Esophagus squamous epithelium (tissue), 5 donors: ENCODE measurements at places on chromosomes 11 and 22.

DNA sequence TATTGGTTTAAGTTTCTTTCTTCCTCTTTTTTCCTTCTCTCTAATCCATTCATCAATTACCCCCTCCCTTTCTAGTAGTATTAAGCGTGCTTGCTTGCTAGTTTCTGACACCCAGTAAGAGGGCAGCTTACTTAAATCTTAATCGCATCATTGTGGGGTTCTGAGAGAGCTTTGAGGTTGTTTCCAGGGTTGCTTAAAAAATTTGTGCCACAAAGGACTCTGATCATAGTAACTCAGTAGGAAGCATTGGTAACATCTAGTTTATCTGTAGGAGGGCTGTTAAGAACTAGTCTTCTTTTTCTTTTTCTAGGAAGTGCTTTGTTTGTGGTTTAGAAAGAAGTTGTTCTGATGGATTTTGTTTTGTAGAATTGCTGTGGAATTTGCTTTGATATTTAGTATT lies 45.3 kb downstream of the TMEM135 start:
- no peak for DNase-seq

DNA sequence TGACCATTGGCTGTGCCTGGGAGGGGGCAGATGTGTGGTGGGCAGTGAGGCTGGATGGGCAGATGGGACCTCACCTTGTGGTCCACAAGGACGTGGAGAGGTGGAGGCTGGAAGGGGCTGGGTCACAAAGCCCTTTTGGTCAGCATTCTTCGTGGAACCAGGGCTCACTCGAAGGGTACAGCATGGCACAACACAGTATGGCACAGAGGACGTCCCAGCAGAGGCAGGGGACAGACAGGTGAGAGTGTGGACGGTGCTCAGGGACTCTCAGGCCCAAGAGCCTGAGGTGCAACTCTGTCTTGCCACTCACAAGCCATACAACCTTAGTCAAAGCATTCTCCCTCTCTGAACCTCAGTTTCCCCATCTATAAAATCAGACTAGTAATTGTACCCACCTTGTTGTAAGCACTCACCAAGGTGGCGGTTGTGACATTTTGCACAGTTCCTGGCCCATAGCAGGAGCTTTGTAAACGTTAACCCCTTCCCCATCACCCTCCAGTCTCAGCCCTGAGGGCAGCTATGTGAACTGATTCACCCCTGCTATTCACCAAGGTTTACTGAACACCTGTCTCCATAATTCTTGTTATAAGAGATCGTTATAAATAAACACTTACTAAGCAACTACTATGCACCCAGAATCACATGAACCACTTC lies 11.6 kb upstream of the TSKU start:
- DNase-seq: no peak

DNA sequence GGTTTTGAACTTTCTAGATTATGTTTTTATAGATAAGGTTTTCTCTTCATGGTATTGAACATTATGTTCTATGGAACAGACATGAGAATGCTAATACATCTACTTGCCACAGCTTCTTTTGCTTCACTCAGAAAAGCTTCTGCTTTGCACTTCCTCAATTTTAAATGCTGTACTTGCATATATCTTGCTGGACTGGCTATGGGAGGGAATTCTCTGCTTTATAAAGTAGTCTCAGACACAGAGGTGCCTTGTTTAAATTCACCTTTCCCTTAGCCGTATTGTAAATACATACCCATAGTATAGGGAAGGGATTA lies 173.9 kb downstream of the DDX10 start:
- no peak for DNase-seq

- DNase-seq: no peak
These were observed 870.1 kb downstream of the JRKL start for GRCh38 chr11:97259884-97260283.

DNA sequence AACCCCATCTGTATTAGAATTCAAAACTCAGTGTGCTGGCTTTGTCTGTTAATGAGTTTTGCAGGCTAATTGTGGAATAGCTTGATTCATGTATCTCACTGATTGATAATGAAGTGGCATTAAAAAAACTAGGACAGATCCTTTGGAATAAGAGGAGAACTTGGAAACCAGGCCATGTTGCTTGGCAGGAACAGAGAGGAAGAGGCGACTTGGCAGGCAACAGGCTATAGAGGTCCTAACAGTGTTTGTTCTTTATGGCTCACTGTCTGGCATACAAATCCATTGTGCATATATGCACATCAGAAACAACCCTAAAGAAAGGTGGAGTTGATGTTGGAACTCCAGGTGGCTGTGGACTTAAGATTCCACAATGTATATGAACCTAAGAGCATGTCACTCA lies 17.4 kb upstream of the OR9I1 start:
- DNase-seq: no peak

DNA sequence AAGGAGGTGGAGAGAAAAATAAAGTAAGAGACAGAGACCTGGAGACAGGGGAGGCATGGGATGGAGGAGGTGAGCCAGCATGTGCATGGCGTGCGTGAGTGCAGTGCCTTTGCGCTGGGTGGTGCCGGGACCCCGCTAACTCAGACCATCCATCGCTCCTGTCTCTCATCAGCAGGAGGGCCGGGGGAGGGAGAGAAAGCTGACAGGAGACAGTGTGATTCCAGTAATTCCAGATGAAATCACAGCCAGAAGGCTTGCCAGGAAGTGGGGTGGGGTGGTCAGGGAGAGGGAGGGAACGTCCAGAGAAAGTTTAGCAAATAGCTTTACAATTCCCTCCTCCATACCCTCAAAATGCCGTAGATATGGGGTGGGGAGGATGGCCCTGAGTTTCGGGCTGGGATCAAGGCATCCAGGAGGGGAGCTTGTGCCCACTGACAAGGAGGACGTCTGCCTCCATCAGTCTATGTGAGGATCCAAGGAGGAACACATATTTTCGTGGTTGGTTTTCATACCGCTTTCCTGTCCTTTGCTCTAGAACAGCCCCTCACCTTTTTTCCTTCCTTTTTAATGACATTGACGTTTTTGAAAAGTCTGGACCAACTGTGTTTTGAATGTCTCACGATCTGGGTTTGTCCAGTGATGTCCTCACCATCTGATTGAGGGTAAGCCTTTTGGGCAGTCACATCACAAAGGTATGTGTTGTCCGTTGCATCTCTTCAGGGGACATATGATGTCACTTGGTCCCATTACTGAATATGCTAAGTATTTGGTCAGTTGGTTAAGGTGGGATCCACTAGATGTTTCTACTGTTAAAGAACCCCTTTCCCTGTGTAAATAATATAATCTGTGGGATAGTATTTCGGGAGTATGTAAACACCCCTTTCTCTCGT lies 567.3 kb downstream of the MIAT start:
- DNase-seq: no peak

- DNase-seq: no peak
These were observed 56.7 kb downstream of the GRAMD4 start for GRCh38 chr22:46676881-46677280.

GRCh38 chr11:22466809-22467208 lies 128.6 kb downstream of the SLC17A6 start:
- DNase-seq: no peak

- DNase-seq: no peak
These were observed 15.1 kb downstream of the TBC1D22A start for GRCh38 chr22:46777609-46777970.

GRCh38 chr11:7574491-7575130 lies 60.8 kb downstream of the PPFIBP2 start:
- DNase-seq: no peak

- DNase-seq: peak; percentile 3
These were observed 41.7 kb upstream of the AQP11 start for GRCh38 chr11:77547863-77548551.

DNA sequence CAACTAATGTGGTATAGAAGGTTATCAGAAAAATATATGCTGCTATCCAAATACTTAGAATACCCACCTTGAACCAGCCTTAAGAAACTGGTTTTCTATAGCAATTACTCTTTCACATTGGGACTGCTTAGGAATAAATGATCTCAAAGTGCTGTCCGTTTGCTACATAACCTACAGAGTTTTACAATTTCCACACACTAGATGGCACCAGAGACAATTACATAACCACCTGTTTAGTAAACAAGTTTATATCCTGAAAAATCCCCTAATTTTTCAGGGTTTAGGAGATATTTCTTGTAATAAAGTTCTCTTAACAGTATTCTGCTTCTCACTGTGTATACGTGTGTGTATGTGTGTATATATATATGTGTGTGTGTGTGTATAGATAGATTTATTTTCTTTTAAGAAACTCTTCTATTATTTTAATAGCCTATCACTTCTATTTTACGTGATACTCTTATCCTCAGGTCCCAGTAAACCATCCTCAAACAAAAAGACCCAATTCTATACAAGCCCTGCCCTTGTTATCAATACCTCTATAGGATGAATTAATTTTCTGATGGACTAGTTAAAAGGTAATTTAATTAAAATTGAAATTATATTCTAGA lies 6.7 kb upstream of the OR5I1 start:
- DNase-seq: no peak

DNA sequence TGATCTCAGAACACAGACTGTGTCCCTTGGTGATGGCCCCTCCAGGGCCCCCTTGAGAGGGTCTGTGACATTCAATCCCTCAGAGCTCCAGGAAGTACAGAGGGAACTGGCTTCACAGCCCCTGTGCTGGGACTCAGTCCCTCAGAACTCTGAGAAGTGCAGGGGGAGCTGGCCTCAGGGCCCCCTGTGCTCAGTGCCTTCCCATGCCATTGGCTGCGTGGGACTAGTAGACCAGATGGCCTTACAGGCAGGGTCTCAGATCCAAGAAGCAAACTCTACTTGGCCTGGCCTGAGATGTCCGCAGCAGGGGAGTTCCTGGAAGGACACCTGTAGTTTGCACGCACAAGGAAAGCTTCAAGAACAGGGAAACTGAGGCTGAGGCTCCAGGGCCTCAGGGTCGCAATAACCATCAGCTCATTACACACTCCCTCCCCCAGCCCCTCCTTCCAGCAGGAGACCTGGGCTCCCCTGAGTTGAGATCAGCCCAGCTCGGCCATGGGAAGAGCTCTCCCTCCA lies 138.4 kb downstream of the BRD1 start:
- DNase-seq: no peak

- DNase-seq: no peak
These were observed 5.9 kb upstream of the SYCE3 start for GRCh38 chr22:50568626-50569025.

DNA sequence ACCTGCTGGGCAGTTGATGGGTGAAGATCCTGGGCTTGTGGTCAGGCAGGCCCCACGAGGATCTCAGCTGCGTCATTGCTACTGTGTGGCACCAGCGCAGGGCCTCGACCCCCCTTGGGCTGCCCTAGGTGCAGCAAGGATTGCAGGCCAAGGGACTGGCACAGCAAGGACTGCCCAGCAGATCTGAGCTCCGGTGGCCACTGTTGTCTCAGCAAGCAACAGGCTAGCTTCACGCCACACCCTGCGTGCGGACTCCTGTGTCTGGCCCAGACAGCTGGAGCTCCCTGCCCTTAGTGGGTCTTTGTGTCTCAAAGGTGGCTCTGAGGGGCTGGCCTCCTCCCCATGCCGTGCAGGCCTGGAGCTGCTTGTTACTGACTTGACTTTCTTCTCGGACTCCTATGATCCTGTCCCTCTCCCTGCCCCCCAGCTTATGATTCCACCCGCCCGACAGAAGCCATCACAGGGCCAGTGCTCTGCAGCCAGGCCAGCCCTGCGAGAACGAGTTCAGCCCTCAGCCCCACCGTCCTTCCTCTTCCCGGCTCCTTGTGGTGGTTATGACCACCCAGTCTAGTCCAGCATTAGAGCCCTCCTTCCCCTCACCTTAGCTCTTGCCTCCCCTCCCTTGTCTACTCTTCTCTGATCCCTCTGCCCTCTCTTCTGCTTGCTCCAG lies 295.6 kb downstream of the TBC1D22A start:
- DNase-seq: no peak

- DNase-seq: no peak
These were observed 403 bp upstream of the SBF2 start for GRCh38 chr11:10294290-10294953.

DNA sequence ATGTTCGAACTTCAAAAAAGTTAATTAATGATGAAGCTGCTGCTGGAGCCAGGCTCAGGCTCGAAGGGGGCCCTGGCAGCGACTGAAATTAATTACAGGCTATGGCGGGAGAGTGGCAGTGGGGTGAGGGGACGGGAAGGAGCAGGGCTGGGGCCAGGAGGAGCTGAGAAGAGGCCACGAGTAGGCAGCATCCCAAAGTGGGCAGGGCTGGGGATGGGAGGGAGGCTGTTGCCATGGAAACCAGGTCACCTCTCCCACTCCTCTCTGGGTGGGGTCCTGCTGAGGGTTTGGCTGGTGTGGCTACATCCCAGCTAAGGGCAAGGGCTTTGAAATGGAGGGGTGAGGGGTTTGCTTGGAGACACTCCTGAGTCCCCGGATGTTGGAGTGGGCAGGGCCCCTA lies 23.9 kb downstream of the CACNA1I start:
- no peak for DNase-seq

GRCh38 chr11:76888989-76889388 lies 28.3 kb downstream of the ACER3 start:
- no peak for DNase-seq

DNA sequence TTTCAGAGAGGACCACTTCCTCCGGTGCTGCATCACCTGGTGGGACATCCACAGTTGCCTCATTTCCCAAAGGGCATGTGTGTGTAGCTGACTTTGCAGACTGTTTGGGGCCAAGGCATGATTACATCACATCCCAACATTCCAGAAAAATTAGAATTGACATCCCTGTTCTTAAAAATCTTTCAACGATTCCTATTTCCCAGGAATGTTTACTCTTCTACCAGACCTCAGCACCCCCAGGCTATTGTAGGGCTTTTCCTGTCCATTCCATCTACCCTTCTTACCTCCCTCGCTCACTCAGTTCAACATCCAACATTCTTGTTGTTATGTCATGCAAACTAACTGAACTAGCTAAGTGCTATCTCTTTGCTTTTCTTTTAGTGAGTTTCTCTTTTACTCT lies 37.3 kb downstream of the PIWIL4 start:
- no peak for DNase-seq

GRCh38 chr11:61499816-61500491 lies 8.6 kb upstream of the LRRC10B start:
- no peak for DNase-seq

- no peak for DNase-seq
These were observed 34.8 kb upstream of the CCDC34 start for GRCh38 chr11:27397624-27398399.

DNA sequence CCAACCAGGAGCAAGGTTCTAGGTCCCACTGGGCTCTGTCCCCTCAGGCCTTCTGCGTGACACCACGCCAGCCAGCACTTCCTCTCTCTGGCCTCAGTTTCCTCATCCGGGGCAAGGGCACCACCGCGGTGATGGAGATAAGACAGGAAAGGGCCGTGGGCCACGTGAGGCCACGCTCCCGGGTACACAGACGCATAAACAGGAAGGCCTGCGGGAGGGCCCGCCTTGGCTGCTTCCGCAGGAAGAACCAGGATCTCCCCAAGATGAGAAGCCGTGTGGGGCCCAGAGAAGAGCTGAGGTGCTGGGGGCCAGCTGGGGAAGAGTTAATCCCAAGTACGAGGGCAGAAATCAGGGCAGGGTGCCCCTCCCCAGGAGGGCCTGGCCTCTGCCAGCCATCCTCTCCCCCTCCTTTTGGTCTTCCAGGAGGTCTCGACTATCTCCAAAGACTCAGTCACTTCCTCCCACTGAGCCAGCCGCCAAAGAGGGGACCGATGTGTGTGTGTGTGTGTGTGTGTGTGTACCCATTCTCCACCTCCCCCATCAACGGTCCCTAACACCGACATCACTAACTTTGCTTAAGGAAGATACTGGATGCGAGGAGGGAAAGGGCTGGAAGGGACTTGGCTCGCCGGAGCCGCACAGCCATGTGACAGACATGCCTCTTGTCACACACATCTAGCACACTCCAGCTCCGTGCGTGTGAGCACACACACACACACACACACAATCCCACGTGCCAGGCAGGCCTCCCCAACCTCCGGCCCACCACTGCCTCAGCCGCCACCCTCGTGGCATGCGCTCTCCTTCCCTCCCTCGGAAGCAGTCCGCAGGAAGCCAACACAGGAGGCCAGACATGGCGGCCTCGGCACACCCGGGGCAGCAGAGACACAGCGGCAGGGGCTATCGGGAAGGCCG lies 1.4 kb downstream of the MFNG start:
- DNase-seq: peak; percentile 67
